ENCODE measurements at places on chromosomes 2 and 18.
A peak's percentile ranks its signal among the peaks of the same experiment; 100 is the strongest.

GRCh38 chr2:67015681-67016080 lies 381.5 kb upstream of the ETAA1 start:
- no peak for DNase-seq

GRCh38 chr2:61887717-61888266 lies 664 bp downstream of the CCT4 start:
- DNase-seq: no peak

GRCh38 chr2:128323555-128323931 lies 4.9 kb upstream of the HS6ST1 start:
- peak; percentile 7 for DNase-seq

GRCh38 chr2:146481629-146482028 lies 1363.2 kb upstream of the ACVR2A start:
- no peak for DNase-seq

DNA sequence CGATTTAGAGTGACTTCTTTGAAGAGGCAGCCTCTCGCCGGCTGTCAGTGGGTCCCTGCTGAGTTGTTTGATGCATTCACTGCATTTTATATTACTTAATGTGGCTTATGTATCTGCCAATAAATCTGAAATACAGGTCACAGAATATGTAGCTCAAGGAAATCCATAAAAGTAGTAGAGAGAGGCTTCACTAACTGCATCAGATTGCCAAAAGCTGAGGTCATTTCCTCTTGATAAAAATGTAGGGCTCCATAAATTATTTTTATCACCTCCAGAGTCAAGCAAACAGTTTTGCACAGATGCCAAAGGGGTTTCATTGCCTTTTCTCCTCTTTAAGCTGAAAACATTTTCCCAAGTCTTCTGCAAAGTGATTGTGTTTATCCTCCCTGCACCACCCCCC lies 36.5 kb upstream of the CCDC93 start:
- DNase-seq: no peak

Measured in stimulated activated naive CD8-positive, alpha-beta T cell treated with anti-CD3 and anti-CD28 coated beads, Interleukin-15, amount 100 ng/mL, for 72 hours (primary cell).